Fibroblast of skin of left biceps (primary cell): ENCODE measurements at places on chromosomes 3 and 15.

GRCh38 chr15:67063689-67064606, 1.5 kb upstream of the SMAD3 start:
- DNase-seq = no peak

DNA sequence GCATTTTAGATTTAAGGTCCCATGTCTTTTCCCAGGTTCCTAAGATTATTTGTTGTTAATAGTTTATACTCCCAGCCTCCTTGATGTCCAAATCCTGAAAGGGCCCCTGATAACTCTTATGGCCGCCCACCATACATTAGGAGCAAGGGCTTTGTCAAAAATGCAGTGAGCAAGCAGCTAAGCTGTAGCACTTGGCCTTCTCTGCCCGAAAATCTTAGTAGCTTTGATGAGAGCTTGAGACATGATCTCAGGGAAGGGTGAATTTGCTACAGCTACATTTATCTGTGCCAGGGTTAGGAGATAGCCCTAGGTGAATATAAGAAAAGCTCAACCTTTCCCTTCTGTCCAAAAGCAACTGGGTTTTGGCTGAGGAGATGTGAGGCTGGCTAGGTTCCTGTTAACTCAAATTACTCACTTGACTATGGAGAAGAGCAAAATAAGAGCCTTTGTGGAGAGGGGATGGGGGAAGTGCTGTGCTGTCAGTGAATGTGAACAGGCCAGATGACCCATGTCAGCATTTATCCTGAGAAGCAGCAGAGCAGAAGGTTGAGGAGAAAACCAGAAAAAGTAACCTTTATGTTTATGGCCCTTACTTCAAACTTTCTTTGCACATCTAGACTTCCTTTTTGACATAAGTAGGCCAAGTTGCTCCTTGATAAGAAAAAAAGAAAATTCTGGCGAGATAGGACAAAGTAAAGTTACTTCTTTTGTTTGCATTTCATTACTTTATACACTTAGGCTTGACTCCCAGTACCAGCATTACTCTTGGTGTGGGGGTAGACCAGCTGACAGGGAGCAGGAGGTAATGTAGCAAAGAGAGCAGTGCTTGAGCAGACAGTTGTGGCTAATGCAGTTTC, 21.1 kb downstream of the MAPK6 start:
- DNase-seq = no peak

GRCh38 chr3:96510334-96510733, 304.1 kb upstream of the EPHA6 start:
- DNase-seq = no peak

DNA sequence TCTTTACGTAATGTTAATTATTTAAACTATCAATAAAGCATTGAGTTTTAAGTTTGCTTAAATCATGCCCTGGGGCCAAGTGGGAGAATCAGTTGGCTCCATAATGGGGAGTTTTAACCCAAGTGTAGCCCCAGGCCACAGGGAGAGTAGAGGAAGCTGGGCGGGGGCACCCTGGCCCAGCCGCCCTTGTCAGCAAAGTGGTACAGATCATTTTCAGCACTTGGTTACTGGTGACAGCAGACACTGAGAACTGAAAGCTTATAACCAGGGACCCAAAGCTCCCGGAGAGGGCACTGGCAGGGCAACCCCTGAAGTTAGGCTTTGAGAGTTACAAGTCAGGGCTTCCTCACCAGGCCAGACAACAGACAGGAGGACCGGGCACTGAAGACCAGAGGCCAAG, 90.6 kb downstream of the SEMA5B start:
- no peak for DNase-seq

DNA sequence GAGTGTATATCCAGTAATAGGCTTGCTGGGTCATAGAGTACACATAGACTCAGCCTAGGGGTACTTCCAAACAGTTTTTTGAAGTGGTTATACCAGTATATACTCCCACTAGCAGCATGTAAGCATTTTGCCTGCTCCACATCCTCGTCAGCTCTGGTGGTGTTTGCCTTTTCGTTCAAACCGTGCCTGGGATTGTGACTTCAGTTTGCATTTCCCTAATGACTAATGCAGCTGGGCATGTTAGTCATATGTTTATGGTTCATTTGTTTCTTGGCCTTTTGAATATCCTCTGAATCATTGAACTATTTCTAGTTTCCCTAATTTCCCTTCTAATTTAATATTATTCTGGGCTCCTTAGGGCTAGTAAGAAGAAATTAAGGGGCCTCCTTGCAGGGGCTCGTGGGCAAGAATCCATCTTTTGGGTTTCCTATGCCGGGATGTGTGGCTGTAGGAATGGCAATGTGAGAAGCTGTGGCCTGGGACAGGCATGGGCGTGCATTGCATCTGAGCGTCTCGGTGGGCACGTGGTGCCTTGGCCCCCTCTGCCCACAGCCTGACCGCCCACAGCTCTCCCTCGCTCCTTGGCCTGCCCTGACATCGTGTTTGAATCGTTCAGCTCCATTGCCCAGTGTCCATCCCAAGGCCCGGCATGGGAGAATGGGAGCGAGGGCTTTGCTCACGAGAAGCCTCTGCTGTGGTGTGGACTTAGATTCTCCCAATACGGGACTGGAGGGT, 26.4 kb downstream of the FAH start:
- peak; percentile 37 for DNase-seq

GRCh38 chr15:46461416-46461815, 826.6 kb downstream of the SQOR start:
- no peak for DNase-seq

DNA sequence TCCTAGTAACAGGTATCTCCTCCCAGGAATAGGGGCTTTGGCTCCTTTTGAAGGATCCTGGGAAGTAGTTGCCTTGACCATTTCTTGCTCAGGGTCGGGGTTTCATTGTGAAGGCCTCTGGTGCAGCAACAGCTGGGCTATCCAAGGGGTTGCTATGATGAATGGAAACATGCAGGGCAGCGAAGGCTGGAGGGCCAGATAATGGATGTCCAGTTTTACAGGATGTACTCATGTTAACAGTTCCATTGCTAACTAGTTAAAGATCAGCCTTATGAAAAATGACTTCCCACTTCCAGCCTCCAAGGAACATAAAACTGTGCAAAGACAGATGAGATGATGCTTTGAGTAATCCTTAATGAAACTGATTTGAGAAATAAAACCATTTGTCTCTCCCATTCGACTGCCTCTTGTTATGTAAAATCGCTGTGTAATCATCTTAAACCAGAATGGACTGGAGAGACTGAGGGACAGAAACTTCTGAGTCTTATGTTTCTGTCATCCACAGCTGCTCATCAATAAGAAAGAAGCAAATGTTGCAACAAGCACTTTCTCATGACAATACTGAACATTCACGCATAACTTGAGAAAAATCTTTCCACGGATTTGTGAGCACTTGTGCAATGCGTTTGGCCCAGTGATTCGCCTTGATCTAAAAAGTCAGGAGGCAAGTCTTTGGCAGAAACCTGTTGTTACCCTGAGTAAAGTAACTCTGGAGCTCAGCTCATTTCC, 473.5 kb upstream of the RGMA start:
- no peak for DNase-seq

DNA sequence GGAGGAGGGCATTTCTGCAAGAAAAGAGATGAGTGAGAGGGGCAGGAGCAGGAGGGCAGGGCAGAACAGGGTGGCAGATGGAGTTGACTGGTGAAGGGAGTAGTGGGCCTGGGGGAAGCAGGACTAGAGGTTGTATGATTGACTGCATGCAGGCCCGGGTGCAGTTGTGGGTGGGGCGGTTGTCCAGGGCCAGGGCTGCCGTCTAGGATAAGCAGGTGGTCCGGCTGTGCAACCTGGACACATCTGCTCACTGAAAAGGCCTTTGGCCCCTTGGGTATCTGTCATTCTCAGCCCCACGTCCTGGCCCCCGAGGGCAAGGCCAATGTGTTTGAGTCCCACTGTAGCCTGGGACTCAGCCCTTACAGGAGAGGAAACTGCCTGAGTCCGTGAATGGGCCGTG, 25.4 kb downstream of the ALS2CL start:
- DNase-seq = no peak

DNA sequence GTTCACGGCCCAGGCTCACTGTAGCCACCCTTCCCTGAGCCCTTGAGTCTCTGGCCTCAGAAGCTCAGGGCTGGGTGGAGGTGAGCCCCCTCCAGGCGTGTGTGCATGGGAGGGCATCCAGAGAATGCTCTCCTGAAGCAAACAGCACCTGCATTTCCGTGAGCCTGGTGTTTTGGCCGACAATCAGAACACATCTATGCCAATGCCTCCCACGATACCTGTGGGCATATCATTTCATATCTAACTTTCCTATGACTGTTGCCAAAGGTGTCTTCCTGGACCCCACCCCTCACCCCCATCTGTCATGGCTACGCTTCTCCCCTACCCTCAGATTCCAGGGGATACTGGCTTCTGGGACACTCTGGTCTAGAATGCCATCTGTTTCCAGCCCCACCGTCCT, 53.3 kb upstream of the RAB6B start:
- no peak for DNase-seq

DNA sequence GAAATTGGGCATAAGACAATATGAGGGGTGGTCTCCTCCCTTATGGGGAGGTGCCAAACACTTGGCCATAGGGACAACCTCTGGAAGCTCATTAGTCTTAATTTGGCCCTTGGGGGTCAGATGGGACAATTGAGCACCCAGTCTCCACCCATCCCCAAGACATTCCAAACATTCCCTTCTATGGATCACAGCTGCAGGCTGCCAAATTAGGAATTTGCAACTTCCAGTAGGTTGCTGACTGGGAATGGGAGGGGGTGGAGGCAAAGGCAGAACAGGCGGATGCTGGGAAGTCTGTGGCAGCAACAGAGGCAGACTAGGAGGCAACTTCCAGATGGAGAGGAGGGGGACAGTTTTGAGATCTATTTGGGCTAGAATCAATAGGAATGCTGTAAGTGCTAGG, 1.4 kb upstream of the PDHB start:
- DNase-seq = peak; percentile 79

DNA sequence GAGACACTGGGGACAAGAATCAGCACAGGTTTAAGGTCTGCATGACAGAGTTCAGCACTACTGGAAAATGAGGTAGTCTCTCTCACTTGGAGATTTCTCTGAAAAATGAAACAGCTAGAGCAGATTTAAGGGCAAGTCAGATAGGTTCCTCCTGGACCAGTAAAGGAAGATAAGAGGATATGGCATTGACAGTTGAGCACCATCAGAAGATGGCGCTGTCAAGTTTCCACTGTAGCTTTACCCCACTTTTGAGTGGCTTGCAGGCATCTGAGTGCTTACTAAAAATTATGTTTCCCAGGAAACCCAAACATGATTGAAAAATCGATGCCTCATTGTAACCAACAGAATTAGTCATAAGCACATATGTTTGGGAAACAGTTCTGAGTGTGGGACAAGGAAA, 407.2 kb upstream of the UBE2E2 start:
- no peak for DNase-seq

DNA sequence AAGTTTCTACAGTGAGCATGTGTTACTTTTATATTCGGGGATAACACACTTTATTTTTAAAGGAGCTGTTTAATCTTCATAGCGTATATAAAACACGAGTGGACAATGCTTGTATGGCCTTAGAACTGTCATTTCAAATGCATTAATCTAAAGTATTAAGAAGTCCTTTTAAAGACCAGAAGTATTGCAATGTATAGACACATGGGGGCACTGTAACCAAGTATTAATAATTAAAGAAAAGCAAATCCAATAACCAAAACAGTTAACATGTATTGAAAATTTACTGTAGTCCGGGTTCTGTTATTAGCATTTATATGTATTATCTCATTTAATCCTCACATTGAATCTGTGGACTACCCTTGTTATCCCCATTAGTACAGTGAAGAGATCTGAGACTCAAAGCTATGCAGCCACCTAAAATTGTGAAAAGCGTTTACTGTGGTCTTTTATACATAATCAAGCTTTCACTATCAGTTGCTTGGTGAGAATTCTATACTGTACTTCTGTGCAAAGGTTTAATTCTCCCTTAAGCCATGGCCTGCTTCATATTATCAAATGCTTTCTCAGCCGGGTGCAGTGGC, 10.1 kb downstream of the ARL14 start:
- DNase-seq = no peak

DNA sequence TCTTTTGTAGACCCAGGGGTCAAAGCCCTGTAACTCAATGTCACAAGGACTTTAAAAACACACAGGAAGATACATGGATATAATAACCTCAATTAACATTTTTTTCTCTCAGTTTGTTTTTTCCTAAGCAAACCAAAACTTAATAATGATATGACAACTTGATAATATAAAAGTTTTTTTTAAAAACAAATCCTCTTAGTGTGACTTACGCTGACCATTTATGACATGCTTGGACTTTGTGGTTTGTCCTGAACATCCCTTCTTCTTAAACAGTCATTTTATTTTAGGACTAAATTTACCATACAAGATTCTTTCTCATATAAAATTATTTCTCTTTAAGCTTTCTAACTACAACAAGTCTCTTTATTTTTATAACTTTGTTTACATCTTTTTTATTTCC, 25.4 kb upstream of the FAM3D start:
- no peak for DNase-seq

DNA sequence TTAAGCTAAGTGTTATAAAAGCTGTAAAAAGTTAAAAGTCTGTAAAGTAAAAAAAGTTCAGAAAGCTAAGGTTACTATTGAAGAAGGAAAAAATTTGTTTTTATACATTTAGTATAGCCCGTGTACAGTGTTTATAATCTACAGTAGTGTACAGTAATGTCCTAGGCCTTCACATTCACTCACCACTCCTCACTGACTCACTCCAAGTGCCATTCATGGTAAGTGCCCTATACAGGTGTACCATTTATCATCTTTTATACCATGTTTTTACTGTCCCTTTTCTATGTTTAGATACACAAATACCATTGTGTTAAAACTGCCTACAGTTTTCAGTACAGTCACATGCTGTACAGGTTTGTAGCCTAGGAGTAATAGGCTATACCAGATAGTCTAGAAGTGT, 8.8 kb downstream of the CCDC71 start:
- DNase-seq = no peak

GRCh38 chr15:73165844-73166243, 113.6 kb downstream of the NEO1 start:
- no peak for DNase-seq

GRCh38 chr3:176447369-176447768, 749.9 kb downstream of the TBL1XR1 start:
- no peak for DNase-seq

GRCh38 chr15:63447017-63447676, 57.2 kb upstream of the USP3 start:
- DNase-seq = no peak

DNA sequence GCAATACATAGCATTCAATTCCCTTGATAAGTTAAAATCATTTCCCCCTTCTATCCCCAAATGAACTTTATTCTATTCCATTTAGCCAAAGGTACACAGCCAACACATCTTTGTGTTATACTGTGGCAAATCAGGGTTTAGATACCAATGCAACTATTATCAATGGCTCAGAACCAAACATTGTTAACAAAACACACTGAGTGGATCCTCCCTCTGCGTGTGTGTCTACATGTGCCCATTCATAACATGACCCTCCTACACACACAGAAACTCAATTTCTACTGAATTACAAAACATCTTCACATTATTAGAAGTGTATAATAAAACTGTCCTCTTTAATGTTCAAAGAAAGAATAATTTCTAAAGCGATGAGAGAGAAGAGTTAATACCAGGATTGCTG, 1.3 kb downstream of the TTBK2 start:
- DNase-seq = no peak

- DNase-seq = no peak
Observed at GRCh38 chr15:82624008-82624407, 23.2 kb downstream of the CPEB1 start.
